ENCODE measurements at places on chromosomes 16 and 17.

DNA sequence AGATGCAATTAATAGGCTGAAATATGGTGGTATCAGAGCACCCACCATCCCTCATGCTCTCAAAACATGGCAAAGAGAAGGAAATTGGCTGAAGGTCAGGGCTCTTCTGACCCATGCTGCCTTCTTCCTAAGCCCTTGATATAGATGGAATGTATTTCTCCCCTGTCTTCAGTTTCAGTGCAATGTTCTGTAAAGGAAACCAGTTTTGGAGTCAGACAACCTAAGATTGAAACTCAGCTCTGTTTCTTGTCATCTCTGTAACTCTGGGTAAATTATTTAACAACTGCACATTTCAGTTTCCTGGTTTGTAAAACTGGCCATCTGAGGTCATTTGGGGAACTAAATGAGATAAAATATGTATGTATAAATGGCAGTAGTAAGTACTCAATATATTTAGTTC, 243.9 kb downstream of the CA10 start:
- DNase-seq: no peak

DNA sequence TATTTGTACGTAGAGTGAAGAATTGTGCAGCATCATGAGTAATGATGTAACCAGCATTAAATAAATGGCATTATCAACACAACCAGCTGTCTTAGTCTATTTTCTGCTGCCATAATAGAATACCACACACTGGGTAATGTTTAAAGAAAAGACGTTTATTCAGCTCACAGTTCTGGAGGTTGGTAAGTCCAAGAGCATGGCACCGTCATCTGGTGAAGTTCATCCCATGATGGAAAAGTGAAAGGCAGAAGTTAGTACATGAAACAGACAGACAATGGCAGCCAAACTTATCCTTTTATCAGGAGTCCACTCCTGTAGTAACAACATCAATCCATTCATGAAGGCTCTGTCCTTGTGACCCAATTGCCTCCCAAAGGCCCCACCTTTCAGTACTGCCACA, 6.3 kb upstream of the GOSR2 start:
- no peak for DNase-seq

- DNase-seq: peak; percentile 4
Measured at GRCh38 chr17:6508519-6509030, 47.8 kb downstream of the PITPNM3 start.

- DNase-seq: no peak
Measured at GRCh38 chr17:44829523-44830358, at the start of gene GJC1. Gene GJC1, minus strand, starts transcription at chr17:44830287. Its CDS starts 24,470 bp downstream, at chr17:44805817.

DNA sequence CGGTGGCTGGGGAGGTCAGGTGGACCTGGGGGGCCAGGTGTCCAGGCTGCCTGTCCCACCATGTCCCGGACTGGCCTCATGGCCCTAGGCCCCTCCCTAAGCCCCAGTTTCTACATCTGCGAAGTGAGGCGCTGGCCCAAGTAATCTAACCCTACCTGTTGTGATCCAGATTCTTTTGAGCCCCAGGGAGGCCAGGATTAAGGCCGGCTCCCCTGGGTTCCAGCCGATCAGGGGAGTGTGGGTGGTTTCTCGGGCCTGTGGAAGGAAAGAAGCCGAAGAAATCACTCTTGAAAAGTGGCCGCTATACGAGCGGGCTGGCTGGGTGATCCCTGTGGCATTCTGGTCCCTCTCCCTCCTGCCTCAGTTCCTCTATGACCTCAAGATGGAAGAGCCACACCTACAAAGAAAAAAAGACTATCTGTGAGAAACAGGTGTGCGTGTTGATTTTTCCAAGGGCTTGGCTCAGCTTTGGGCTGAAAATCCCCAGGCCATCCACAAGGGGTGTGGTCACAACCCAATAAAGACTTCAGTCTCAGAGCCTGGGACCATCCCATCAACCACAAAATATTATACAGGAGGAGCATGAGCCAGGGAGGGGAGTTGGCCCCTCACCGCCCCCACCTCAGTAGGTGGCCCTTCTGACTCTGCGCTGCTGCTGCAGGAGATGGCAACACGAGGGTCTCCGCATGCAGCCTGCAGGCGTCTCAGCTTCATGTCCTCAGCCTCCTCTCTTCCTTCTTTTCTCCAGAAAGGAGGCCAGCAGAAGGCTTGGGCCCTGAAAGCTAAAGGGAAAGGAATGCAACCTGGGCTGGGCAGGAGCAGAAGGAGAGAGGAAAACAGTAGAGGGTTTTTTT, 20.3 kb downstream of the GPR142 start:
- no peak for DNase-seq

- no peak for DNase-seq
Measured at GRCh38 chr16:12330946-12331345, 354.4 kb downstream of the SNX29 start.
